ENCODE measurements at places on chromosomes 7 and 10.

- no peak for DNase-seq
Measured at GRCh38 chr10:59557642-59558041, 152.0 kb downstream of the SLC16A9 start.

DNA sequence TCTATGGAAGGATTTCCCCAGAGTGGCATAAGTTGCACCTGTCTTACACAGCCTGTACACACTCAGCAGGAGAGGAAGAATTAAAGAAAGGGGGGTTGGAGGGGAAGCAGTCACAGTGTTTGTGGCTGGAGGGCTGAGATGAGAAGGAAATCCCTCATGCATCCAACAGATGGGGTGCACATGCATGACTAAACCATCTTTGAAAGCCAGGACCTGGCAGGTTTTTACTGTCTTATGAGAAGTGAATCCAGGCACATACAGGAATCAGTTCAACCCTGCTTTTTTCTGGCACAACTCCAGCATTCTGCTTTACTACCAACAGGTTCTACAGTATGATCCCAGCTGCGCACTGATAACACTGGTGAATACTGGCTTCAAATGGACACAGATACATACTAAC lies 107.7 kb downstream of the CACNA2D1 start:
- no peak for DNase-seq

DNA sequence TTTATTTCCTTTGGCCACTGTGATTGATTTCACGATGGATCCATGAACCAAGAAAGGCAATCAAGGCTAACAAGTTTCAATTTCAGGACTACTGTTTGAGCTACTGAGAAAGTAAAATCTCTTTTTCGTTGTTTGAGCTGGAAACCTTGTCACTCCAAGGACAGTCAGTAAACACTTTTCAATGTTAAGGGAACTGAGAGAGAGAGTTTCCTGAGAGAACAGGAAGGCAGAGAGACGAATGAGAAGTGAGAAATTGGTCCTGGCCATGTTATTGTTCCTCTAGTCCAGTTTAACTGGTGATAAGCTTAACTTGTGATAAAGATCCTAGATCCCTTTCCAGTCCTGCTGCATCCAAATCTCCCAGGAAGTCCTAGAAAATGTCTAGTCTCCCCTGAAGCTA lies 909 bp upstream of the AKR1D1 start:
- DNase-seq = no peak

DNA sequence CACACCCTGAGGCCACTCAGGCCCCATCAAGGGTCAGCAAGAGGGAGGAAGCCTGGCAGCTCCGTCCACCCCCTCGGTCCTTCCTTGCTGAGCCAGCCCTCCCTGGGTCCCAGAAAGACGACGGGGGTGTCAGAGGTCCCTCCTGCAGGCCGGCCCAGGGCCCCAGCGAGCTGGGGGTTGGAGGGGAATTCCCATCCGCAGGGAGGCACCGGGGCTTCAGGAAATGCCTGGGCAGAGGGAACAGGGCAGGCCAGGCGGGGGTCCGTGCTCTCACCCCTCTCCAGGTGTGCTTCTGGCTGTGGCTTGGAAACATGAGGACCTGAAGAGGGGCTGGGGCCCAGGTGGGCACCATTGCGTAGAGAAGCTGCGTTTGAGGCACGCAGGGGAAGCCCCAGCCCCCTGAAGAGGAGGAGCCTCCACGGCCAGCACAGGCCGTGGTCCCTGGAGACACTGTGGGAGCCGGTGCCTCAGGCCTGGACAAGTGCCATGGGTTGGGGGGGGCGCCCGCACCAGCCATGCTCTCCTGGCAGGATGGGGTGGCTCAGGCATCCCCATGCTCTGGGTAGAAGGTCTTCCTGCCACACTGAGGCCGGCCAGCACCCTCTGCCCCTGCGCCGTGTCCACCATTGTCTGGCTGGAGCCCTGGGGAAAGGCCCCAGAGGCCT lies 66.7 kb downstream of the PDGFA start:
- no peak for DNase-seq

- DNase-seq = no peak
Measured at GRCh38 chr10:92991513-92991912, 69.1 kb upstream of the CYP26C1 start.

DNA sequence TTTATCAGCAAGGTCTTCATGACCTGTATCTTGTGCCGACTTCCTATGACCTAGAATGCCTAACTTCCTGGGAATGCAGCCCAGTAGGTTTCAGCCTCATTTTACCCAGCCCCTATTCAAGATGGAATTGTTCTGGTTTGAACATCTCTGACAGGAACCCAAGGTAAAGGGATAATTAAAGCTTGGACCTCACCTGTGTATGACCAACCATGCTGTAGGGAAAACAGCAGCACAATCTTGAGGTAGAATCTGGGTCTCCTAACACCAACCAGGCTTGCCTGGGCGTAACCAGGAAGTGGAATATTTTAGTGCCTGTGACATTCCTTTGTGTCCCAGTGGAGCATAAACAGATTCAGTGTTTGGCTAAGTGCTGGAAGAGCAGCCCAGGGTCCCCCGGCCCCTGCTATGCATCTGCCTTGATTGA lies 94.1 kb downstream of the PFKFB3 start:
- no peak for DNase-seq

- peak; percentile 19 for DNase-seq
Measured at GRCh38 chr7:154503962-154504550, 451.9 kb downstream of the DPP6 start.

GRCh38 chr10:91805110-91805838 lies 7.0 kb downstream of the TNKS2 start:
- no peak for DNase-seq

- no peak for DNase-seq
Measured at GRCh38 chr7:77985232-77985973, 186.8 kb downstream of the PHTF2 start.

DNA sequence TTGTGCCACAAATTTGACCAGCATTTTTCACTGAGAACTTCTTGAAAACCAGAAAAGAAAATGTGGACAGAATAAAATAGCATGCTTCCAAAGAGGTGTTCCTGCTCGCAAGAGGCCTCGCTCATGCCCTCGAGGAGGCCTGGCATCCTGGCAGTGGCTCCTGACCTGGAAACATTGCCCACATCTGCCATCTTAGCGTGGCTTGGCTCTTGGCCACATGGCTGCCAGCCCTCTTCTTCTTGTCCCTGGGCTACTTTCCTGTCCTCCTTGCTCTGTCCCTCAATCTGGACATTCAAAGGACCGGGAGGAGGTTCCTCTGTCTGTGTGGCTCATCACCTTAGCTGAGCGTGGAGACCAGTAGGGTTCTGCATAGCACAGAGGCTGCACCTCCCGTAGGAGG lies 131.6 kb upstream of the TMEM72 start:
- DNase-seq = no peak

- DNase-seq = no peak
Measured at GRCh38 chr7:124426621-124427020, 339.0 kb downstream of the GPR37 start.

DNA sequence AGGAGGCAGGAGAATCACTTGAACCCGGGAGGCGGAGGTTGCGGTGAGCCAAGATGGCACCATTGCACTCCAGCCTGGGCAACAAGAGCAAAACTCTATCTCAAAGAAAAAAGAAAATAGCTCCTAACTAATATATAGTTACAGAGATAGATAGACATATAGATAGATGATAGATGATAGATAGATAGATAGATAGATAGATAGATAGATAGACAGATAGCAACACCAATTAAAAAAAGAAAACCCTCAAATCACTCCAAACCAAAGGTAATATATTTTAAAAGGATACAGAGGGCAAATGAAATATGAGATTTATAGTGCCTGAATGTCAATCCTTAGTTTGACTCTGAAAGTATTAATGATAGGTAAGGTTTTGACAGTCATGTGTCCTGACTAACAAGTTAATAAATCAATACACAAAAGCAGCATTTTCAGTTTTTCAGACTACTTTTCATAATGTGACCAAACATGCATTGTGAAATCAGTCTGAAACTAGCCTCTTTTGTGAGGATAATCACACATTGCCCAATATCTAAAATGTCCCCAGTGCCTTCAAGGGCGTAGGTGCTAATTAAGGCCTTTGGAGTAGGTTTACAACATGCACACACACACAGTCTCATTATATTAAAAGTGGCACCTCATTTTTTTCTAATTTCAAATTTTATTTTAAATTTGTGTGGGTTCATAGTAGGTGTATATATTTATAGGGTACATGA lies 61.2 kb downstream of the BPGM start:
- DNase-seq = no peak

DNA sequence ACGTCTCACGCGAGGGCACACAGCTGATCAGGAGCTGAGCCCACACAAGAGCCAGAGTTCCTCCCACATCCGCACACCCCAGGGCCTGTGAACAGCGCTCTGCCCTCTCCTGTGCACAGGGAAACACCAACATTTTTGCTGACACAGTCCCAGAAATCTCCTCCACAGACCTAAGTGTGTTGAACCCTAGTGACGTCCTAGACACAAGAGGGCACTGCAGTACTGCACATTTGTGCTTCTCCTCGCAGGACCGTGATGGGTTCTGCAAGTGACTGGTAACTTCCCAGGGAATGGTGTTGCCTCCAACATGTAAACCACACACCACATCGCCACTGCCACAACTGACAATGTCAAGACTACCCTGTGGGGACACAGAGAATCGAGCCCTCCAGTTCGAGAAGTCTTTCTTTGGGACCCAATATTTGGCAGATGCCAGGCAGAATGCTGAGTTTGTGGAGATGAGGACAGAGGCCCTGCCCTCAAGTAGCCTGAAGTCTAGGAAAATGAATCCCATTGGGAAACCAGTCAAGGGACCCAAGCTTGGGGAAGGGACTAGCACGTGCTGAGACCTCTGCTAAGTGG lies 170.3 kb downstream of the PAXIP1 start:
- no peak for DNase-seq

DNA sequence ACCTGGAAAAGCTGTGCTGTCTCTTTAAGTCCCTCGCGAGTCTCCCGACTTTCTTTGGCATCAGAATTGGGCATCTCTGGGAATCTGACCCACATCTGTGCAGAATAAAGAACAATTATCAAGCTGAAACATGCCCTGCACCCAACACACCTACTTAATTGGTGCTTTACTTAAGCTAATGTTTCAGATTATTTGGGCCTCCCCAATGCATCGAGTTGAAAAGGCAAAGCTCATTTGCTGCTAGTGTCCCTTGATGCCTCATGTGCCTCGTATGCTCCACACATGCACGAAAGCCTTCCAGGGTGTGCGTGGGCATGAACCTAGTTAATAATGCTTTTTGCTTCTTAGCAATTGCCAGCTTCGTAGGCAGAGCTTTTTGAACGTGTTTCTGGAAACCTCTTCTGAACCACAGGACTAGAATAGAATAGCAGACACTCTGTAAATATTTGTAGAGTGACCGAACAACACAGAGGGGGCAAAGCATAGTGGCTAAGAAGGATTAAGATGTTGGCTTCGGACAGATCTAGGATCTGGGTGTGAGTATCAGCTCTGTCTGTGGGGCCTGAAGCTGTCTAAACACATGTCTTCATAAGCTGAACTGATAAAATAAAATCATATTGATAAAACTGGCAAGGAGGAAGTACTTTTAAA lies 26.7 kb upstream of the FGFR2 start:
- DNase-seq = no peak

DNA sequence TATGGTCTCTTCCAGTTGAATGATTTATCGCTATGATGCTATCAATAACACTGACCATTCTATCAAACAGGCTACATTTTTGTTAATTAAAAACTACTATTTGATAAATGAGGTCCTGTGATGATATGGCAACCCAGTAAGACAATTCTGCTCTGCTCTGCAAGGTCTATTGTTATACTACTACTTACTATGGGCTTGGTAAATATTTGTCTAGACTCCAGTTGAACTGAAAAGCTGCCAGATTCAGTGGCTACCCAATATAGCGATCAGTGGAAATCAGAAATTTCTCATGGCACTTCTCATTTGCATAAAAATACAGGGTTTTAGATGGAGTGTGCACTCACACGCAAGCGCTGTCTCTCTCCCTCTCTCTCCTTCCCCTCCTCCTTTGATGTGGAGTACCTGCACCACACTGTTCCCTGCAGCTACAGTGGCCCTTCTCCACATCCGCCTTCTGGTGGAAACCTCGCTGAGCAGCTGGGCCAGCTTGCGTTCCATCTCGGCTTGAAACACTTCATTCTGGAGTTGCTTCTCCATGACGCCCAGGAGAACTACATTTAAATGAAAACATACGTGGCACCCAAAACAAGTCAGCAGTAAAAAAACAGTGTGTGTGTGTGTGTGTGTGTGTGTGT lies 77.9 kb downstream of the KIAA1549 start:
- DNase-seq = peak; percentile 67

GRCh38 chr10:116599991-116600390 lies 9.2 kb downstream of the PNLIPRP1 start:
- DNase-seq = no peak

- peak; percentile 7 for DNase-seq
Measured at GRCh38 chr7:112080978-112081377, 125.2 kb downstream of the DOCK4 start.

DNA sequence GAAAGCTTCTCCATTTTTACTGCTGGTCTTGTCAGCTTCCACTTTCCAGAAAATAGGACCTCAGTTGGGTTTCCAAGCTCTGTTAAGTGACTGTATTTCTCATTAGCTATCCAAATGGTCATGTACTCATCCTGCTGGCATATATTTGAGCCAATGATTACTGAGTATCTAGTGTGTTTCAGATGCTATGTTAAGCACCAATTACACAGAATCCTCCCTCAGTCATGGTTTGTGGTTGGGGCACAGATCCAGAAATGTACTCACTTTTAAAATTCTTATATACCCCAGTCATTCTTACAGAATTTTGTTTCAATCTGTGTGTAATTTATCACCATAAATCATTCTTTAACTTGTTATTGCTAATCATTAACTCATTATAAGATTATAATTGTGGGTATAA lies 362.3 kb upstream of the MTPN start:
- DNase-seq = no peak

- DNase-seq = no peak
Measured at GRCh38 chr7:23285657-23286646, 13.2 kb upstream of the MALSU1 start.

DNA sequence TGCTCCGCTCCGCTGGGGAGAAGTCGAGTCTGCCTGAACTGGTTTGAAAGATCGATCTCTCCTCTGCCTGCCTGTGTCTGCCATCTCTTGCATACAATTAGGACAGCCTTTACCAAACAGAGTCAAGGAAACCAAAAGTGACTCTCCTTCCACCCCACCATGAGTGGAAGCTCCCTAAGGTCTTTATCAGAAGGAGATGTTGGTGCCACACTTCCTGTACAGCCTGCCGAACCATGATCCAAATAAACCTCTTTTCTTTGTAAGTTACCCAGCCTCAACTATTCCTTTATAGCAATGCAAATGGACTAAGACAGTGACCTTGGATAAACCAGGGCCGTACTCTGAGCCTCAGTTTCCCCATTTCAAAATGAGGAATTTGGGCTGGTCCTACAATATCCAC lies 106.3 kb upstream of the GDF10 start:
- no peak for DNase-seq

DNA sequence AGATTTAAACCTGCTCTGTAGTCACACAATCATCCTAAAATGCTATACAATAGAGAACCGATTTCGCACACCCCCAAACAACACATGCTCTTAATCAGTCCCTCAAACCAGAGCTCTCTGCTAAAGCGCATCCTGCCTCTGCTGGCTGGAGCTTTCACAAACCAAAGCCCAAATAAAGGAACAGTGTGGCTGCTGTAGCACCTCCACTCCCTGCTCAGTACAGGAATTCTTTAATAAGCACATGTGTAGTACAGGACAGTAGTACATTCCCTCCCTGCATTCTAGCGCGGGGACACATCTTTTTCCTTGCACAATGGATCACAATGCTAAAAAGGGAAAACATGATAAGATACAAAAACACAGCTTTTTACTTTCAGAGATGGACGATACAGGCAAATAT lies 684.6 kb downstream of the MAGI2 start:
- DNase-seq = no peak

Data from activated CD4-positive, alpha-beta T cell treated with anti-CD3 and anti-CD28 coated beads, Interleukin-2, Interleukin-4, amounts not matched to agents 100 ng/mL and 50 ng/mL, durations not matched to agents 16 hours and 8 hours (primary cell).